ENCODE measurements at places on chromosomes 16 and 17. TPM values are rescaled to one million over a fixed set of nuclear protein-coding genes. Genes with fewer than 3 reads are reported as not detected.

The TNP2 gene
- not detected for total RNA-seq

The POLR3E gene
- 70.9 TPM for total RNA-seq

DNA sequence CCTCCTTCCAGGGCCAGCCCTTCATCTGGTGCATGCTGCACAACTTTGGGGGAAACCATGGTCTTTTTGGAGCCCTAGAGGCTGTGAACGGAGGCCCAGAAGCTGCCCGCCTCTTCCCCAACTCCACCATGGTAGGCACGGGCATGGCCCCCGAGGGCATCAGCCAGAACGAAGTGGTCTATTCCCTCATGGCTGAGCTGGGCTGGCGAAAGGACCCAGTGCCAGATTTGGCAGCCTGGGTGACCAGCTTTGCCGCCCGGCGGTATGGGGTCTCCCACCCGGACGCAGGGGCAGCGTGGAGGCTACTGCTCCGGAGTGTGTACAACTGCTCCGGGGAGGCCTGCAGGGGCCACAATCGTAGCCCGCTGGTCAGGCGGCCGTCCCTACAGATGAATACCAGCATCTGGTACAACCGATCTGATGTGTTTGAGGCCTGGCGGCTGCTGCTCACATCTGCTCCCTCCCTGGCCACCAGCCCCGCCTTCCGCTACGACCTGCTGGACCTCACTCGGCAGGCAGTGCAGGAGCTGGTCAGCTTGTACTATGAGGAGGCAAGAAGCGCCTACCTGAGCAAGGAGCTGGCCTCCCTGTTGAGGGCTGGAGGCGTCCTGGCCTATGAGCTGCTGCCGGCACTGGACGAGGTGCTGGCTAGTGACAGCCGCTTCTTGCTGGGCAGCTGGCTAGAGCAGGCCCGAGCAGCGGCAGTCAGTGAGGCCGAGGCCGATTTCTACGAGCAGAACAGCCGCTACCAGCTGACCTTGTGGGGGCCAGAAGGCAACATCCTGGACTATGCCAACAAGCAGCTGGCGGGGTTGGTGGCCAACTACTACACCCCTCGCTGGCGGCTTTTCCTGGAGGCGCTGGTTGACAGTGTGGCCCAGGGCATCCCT is 7.4 kb downstream of the NAGLU start:
- no peak overlapping the region for H3K27ac ChIP-seq
- no peak for DNase-seq
- H3K36me3 ChIP-seq: peaks cover 20% of the 10 kb centered on the region
- H3K4me1 ChIP-seq: peaks cover 15% of the 10 kb centered on the region
- H3K4me3 ChIP-seq: no peak overlapping the region

- DNase-seq: no peak
- no peak overlapping the region for H3K4me3 ChIP-seq
- H3K27me3 ChIP-seq: peaks cover 9% of the 10 kb centered on the region
- H3K27ac ChIP-seq: no peak overlapping the region
- no peaks in the 10 kb centered on the region for H3K4me1 ChIP-seq
- H3K36me3 ChIP-seq: no peaks in the 10 kb centered on the region
Measured at GRCh38 chr17:73648543-73648820, 4.2 kb upstream of the SDK2 start.

- no peak for DNase-seq
- H3K36me3 ChIP-seq: no peaks in the 10 kb centered on the region
- peaks cover 9% of the 10 kb centered on the region for H3K4me1 ChIP-seq
- no peak overlapping the region for H3K27ac ChIP-seq
Measured at GRCh38 chr17:80425835-80426426, 11.0 kb downstream of the ENDOV start.

DNA sequence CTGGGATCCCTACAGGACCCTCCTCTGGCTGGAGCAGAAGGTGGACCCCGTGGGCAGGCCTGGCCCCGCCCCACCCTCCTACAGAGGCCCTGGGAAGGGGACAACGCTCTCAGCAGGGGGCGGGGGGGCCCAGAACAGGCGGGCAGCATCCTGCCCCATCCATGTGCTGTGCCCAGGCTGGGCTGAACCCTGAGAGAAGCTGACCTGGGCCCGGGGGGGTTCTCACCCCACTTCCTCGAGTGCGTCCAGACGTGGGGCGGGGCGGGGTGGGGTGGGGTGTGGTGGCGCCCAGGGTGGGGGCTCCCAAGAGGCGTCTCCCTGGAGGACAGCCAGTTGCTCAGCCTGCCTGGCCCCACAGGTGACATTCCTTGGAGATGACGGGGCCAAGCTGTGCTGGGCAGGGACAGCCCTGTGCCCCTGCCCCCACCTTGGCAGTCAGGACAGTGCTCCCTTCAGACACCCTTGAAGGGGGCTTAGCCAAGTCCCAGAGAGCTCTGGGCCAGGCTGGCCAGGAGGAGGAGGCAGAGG is 390 bp upstream of the UNC13D start:
- peak overlapping the region; percentile 88 for H3K4me3 ChIP-seq
- H3K27ac ChIP-seq: peak overlapping the region; percentile 94
- no peak for DNase-seq
- H3K4me1 ChIP-seq: peaks cover 14% of the 10 kb centered on the region

The TMEM208 gene
- 13.6 TPM for total RNA-seq

DNA sequence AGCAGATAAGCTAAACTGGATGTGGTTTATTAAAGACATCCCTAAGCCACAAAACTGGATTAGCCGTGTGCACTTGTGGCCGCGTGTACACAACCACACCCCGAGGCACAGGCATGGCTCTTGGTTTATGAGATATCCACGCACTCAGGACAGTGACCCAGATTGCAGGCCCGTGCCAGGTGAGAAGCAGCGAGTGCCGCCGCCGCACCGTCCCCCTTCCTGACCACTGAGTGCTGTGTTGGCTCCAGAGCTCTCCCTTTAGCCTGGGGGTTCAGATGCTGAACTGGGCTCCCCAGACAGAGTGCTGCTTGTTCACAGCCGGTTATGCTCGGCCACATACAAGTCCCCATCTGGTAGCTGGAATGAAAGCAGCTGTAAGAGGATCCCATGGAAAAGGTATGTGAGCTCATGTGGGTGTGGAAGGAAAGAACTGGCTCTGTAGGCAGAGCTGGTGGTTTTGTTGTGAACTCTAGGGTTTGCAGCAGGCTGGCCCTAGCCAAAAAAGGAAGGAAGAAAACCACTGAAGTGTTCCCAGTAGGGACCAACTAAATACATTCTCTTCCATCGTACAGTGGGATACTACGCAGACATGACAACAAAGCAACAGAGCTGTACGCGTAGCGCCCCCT is 29.5 kb downstream of the KNOP1 start:
- H3K36me3 ChIP-seq: peaks cover 42% of the 10 kb centered on the region
- no peak for DNase-seq
- no peak overlapping the region for H3K27ac ChIP-seq
- no peaks in the 10 kb centered on the region for H3K27me3 ChIP-seq

The SCARF1 gene
- 0.98 TPM for total RNA-seq

The PRKCB gene
- total RNA-seq: 83.8 TPM

- no peak overlapping the region for H3K27ac ChIP-seq
- H3K4me3 ChIP-seq: no peak overlapping the region
- no peaks in the 10 kb centered on the region for H3K27me3 ChIP-seq
- H3K36me3 ChIP-seq: no peaks in the 10 kb centered on the region
- DNase-seq: no peak
Measured at GRCh38 chr16:59432896-59433295, 698.8 kb upstream of the GOT2 start.

- H3K36me3 ChIP-seq: peaks cover 14% of the 10 kb centered on the region
- H3K4me1 ChIP-seq: peaks cover 35% of the 10 kb centered on the region
- no peaks in the 10 kb centered on the region for H3K27me3 ChIP-seq
- peak overlapping the region; percentile 94 for H3K27ac ChIP-seq
- peak overlapping the region; percentile 96 for H3K4me3 ChIP-seq
- DNase-seq: peak; percentile 50
Measured at GRCh38 chr16:71895679-71896365, 491 bp downstream of the IST1 start.

DNA sequence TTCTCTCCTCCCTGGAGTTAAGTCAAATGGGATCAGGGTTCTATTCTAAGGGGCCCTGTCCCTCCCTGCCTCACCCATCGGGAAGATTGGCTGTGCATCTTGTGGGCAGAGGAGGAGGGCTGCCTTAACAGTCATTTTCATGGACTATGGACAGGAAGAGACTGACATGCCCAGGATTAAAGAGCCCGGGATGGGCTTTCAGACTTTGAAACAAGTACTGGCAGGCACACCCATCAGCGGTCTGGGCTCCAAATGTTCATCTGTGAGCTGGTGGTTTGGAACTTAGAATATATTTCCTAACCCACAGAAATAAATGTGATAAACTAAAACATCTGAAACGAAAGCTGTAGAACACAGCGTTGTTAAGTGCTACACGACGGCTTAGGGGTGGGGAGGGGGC is 6.5 kb downstream of the SLC6A4 start:
- no peak for DNase-seq
- no peak overlapping the region for H3K4me3 ChIP-seq
- H3K27me3 ChIP-seq: peaks cover 26% of the 10 kb centered on the region
- H3K36me3 ChIP-seq: no peaks in the 10 kb centered on the region
- no peaks in the 10 kb centered on the region for H3K4me1 ChIP-seq

GRCh38 chr16:76683051-76683450 is 405.9 kb downstream of the CNTNAP4 start:
- H3K36me3 ChIP-seq: no peaks in the 10 kb centered on the region
- H3K4me1 ChIP-seq: no peaks in the 10 kb centered on the region
- no peak overlapping the region for H3K27ac ChIP-seq
- no peak overlapping the region for H3K4me3 ChIP-seq
- H3K27me3 ChIP-seq: no peaks in the 10 kb centered on the region
- DNase-seq: no peak

DNA sequence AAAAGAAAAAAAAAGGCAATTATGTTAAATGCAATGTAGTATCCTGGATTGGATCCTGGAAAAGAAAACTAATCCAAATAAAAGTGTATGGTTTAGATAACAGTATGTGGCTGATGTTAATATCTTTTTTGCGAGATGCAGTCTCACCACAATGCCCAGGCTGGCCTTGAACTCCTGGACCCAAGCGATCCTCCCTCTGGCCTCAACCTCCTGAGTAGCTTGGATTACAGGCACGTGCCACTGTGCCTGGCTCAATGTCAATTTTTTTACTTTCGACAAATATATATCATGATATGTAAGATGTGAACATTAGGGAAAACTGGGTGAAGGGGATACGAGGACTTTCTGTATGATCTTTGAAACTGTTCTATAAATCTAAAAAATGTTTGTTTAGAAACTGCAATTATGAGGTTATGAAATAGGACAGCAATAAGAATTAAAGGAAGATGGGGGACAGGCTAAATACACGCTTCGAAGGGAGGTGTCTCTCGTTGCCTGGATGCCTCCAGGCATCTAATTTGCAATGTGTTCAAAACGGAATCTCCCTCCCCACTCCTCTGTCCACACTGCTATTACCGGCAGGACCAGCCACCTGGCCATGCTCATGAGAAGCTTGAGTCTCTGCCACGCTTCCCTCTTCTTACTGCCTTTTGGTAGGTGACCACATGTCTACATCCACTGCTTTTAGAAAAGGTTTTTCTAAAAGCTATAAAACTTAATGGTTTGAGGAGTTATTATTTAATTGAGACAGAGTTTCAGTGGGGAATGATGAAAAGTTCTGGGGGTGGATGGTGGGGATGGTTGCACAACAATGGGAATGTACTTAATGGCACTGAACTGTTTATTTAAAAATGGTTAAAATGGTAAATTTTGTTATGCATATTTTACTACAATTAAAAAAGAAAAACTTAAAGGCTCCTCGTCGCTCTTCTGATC is 15.2 kb downstream of the UBE2O start:
- H3K27me3 ChIP-seq: no peaks in the 10 kb centered on the region
- H3K4me3 ChIP-seq: no peak overlapping the region
- H3K27ac ChIP-seq: no peak overlapping the region
- peaks cover 14% of the 10 kb centered on the region for H3K4me1 ChIP-seq
- H3K36me3 ChIP-seq: peaks cover 5% of the 10 kb centered on the region

- H3K4me3 ChIP-seq: no peak overlapping the region
- DNase-seq: no peak
- no peak overlapping the region for H3K27ac ChIP-seq
- peaks cover 26% of the 10 kb centered on the region for H3K27me3 ChIP-seq
- peaks cover 2% of the 10 kb centered on the region for H3K4me1 ChIP-seq
Measured at GRCh38 chr17:6843241-6843880, 11.8 kb upstream of the TEKT1 start.

DNA sequence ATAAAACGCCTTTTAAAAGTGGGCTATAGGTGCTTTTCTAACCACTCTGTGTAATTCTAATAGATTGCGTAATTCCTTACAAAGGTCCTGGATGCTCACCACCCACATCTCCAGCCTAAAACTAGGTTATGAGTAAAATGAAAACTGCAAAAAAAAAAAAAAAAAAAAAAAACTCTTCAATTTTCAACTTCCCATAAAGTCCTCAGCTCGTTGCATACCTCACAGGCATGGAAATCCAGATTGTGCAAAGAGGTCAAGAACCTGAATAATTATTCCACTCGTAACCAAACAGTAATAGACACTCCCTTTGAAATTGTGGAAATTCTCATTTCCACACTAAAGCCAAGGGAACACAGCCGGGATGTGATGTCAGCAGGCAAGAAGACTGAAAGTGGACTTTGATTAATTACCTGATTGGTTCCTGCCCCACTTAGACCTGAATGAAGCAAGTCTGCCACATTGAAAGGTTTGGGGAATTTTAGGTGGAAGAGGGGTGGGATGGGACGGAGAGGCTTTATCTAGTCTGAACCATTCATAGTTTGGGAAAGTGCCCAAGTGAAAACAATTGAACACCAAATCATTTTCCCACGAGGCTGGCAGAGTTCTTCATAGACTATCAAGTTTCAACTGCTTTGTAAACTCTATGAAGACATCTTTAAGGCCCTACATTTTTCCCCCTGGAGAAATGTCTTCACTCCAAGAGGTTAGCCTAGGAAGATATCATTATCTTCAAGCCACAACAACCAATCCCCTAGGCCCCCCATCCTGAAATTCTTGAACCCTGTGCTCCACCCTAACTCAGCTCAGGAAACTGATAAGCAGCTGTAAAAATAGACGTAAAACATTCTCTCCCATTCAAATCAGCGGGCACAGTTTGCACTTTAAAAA is 49.1 kb upstream of the TANC2 start:
- H3K27ac ChIP-seq: no peak overlapping the region
- no peak overlapping the region for H3K4me3 ChIP-seq
- no peaks in the 10 kb centered on the region for H3K4me1 ChIP-seq
- DNase-seq: no peak
- no peaks in the 10 kb centered on the region for H3K36me3 ChIP-seq

GRCh38 chr16:71851746-71852145 is 6.0 kb downstream of the ATXN1L start:
- H3K27me3 ChIP-seq: no peaks in the 10 kb centered on the region
- H3K36me3 ChIP-seq: peaks cover 30% of the 10 kb centered on the region
- H3K27ac ChIP-seq: no peak overlapping the region
- no peak for DNase-seq
- no peak overlapping the region for H3K4me3 ChIP-seq

The FAM83G gene
- 14.3 TPM for total RNA-seq

All from activated CD4-positive, alpha-beta T cell treated with anti-CD3 and anti-CD28 coated beads for 36 hours (primary cell).